ENCODE measurements at places on chromosomes 1 and 21.

GRCh38 chr21:32578107-32578691 lies 7.1 kb downstream of the TCP10L start:
- no peak for DNase-seq

DNA sequence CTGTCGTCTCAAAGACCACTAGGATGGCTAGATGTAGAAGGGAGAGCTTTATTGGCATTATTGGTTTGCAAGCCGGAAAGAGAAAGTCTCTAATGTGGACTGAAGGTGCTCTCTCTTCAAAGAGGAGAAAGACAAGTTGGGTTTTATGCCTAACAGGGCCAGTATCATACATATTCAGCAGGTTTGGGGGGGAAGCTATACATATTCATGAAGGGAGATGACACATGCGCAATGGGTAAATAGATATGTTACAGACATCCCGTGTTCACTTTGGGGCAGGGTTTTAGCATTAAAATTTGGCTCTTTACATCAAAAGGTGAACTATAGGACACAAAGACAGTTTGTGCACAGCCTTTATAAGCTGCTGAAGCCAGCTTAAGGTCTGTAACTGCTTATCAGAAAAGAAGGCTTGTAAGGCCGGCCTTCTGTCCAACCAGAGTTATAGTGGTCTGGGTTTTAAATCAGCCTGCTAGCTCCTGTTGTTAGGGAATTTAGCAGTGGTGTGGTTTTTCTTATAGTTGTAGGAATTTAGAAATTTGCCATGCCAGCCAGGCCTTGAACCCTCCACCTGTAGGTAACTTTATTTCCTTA lies 46.5 kb upstream of the LRRN2 start:
- no peak for DNase-seq

- no peak for DNase-seq
Observed at GRCh38 chr1:238606457-238606856, 715.7 kb upstream of the ZP4 start.

GRCh38 chr21:28207436-28208173 lies 785.1 kb downstream of the LTN1 start:
- no peak for DNase-seq

DNA sequence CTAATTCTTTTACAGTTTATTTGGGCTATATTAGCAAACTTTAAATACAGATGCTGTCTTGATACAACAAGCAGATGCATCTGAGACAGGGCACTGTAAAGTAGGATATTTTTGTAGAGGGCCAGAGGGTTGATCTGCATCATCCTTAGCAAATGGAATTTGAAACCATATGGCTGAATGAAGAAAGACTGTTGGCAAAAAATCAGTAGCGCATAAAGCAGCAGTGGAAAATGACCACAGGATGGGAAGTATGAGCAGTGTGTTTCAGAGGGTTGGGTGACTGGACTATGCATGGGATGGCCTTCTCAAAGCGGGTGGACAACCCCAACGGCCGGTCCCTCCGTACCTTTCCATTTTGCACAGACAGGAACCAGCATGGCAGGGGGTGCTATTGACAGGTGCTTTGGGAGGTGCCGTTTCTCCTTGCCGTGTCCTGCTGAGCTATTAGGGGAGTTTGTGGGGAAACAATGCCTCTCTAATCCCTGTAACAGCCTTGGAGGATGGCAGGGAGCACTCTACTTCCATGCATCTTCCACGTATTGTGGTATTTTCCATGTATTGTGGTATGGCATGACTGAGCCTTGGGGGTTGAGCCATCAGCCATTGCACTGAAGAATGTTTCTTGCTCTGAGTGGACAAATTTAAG lies 5.9 kb downstream of the LRRC8B start:
- DNase-seq: no peak

DNA sequence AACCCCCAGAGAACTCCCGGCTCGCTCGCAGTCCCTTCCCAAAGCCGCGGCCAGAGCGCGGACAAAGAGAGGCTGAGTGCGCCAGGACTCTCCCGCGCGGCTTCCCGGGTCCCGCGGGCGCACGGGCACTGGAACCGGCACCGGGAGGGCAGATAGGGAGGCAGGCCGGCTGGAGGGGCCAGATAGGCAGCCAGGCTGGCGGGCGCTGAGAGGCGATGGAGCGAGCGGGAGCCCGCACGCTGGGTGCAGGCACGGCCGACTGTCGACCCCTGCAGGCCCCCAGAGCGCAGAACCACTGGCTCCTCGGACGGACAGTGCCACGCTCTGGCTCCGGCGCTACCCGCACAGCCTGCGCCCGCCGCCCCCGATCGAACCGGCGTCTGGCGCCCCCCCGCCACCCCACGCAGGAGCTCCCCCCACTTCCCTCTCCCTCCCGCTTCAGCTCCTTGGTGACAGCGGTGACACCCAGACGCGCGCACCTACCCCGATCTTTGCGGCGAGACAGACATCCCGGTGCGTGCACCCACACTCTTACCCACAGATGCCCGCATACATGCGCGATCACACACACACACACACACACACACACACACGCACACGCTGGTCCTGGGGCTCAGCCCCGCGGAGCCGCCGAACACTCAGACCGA lies 534 bp downstream of the SLC6A9 start:
- peak; percentile 67 for DNase-seq

- DNase-seq: no peak
Observed at GRCh38 chr1:18005238-18005637, 102.4 kb upstream of the IGSF21 start.

Measured in left hindlimb (tissue), 1 donor.